ENCODE measurements at places on chromosomes 11 and 22.

DNA sequence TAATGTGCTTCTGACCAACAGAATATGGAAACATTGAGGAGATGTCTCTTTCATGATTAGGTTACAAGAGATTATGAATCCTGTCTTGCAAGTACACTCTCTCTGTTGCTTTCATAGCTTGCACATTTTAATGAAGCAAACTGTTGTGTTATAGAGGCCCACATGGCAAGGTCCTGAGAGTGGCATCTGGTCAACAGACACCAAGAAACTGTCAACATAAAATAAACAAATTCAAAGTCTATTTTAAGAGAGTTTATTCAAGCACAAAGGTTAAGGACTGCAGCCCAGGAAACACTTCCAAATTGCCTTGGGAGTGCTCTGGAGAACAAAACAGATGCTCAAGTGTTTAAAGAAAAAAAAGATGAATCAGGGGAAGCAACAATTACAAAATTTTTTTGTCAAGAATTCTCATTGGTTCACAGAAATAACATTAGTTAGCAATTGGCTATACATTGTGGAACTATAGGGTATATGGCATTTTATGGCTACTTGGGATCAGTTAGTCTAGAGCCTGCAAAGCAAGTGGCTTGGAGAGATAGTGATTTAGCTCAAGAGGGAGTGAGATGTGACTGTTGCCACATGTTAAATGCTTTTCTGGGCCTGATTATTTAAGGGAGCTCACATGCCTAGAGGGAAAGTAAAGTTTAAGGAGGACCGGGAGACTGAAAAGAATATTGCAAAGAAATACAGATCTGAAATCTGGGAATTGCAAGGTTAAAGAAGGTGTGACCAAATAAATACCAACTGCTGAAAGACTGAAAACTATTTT lies 54.6 kb downstream of the CTSC start:
- no peak for DNase-seq

DNA sequence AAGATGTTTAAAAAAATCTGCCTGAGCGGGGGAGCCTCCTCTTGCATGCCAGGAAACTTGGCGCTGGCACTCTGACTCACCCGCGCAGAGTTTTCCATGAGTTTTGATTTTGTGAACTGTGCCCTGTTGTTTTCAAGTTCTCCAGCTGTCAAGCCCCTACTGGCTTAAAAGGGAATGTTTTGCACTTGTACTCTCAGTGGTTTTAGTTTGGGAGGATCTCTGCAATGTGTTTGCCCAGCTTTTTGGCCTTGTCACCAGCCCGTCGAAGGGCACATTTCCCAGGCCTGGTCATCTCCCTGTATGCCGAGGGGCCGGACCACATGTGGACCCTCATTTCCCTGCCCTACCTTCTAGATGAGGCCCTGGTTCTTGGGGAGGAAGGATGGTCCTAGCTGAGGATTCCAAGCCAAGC lies 12.2 kb downstream of the MRGPRF start:
- DNase-seq, result no peak

- no peak for DNase-seq
Observed at GRCh38 chr11:21177379-21177778, 508.0 kb downstream of the NELL1 start.

DNA sequence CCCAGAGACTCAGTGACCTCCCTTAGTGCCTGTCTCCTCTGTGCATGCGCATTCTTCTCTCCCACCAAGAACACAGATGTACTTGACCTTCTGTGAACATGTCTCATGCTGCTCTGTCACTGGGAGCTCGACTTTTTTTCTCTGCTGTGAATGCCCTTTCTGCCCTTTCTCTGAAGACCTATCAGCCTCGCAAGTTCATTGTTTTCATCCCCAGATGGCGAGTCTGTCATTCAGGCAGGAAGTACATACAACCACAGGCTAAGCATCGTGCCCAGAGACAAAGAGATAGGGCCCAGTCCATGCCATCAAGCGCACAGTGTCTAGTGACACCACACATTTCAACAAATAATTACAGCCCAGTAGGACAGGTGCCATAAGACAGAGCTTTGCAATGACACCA lies 50.4 kb upstream of the RAB1B start:
- no peak for DNase-seq

DNA sequence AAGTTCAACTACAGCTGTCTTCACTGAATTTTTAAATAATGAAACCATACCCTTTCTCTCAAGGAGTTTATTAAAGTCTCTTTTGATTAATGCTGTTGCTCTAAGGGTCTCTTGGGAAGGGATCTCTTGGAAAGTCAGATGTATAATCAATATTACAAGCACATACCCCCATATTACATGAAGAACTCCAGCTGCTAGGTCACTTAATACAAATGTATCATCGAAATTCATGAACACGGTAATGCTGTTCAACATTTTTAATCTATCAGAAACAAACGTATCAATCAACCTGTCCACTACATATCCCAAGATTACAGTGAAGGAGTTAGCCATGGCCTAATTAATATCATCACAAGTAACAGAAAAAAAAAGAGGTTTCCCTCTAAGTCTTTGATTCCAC lies 383.2 kb upstream of the ARHGAP42 start:
- DNase-seq, result no peak
